ENCODE measurements at places on chromosomes 6 and 20.

DNA sequence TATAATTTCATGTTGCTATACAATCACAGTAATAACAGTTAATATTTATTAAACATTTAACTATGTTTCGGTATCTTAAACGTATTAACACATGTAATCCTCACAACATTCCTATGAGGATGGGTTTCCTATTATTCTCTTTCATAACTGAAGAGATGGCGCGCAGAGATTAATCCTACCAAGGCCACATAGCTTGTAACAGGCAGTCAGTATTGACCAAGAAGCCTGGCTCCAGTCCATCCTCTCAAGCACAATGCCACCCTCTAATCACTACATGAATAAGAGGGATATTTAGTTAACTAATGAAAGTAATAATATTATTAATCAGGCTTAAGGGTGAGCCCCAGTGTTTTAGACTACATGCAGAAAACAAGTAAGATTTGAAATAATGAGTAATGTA is 149.7 kb upstream of the SIM1 start:
- no peak for DNase-seq

GRCh38 chr6:84416043-84416657 is 188.7 kb upstream of the CEP162 start:
- no peak for DNase-seq

DNA sequence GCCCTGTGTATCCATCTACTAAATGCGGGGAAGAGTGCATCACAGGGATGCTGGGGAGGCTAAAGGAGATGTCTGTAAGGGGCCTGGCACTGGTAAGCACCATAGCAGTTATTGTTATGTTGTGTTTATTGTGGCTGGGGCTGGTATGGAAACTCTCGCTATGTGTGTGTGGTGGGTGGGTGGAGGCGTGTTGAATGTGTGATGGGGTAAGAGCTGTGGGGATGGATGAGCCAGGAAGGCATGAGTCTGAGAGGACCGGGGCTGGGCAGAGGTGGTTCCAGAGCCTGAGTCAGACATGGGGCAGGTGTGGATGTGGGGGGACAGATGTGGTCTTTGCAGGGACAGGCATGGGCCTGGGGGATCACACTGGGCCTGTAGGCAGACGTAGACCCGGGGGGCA is 88.1 kb downstream of the GRM4 start:
- no peak for DNase-seq

DNA sequence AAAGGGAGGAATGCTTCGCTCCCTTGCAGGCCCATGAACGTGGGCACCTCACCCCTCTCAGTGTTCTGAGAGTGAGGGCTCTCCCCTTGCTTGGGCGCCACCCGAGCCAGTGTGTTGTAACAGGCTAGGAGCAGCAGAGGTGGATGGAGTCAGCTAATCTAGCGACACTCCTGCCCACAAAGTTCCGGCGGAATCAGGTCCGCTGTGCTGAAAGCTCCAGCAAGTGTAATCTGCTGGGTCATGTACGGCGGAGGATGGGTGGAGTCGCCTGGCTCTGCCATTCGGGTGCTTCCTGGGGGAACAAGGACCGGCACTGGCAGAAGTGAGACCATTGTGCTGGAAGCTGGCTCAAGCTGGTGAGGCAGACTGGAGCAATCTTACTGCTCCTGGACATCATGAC is 1310.1 kb downstream of the EPHA7 start:
- no peak for DNase-seq

GRCh38 chr20:58938541-58938940 is 42.5 kb upstream of the NELFCD start:
- DNase-seq, result no peak

DNA sequence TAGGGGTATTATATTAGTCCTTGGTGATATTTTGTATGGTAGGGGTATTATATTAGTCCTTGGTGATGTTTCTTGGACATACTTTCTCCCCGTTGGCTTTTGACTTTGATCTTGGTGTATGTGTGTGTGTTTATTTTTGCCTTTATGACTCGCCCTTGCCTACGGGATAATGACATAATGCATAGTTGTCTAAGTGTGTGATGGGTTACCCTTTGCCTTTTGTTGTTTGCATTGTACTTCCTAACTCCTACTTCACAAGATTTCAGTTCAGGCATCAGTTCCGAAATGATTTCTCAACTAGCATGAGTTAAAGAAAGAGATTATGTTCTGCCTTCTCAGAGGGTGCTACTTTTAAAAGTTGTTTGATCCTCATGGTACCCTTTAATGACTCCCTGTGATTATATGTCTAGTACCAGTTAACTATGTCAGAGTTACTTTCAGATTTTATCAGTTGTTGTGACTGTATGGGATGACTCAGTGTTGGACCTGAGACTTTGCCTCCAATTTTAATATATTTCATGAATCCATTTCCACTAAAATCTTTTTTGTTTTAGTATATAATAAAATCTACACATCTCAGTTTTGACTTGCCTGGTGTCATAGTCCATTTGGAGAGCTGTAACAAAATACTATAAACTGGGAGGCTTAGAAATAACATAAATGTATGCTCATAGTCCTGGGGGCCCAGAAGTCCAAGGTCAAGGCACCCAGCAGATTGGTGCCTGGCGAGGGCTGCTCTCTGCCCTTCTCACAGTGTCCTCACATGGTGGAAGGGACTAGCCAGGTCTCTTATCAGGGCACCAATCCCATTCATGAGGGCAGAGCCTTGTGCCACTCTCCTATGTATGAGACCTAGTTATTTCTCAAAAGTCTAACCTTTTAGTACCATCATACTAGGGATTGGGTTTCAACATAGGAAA is 34.1 kb downstream of the CDYL start:
- no peak for DNase-seq

GRCh38 chr6:124026694-124027093 is 223.0 kb downstream of the NKAIN2 start:
- no peak for DNase-seq

GRCh38 chr6:32553037-32553742 is 23.1 kb upstream of the HLA-DRB5 start:
- DNase-seq, result no peak

GRCh38 chr20:60060593-60060992 is 102.4 kb downstream of the CDH26 start:
- DNase-seq, result no peak

- peak; percentile 60 for DNase-seq
These were observed 32.9 kb downstream of the PKIG start for GRCh38 chr20:44615169-44615791.

DNA sequence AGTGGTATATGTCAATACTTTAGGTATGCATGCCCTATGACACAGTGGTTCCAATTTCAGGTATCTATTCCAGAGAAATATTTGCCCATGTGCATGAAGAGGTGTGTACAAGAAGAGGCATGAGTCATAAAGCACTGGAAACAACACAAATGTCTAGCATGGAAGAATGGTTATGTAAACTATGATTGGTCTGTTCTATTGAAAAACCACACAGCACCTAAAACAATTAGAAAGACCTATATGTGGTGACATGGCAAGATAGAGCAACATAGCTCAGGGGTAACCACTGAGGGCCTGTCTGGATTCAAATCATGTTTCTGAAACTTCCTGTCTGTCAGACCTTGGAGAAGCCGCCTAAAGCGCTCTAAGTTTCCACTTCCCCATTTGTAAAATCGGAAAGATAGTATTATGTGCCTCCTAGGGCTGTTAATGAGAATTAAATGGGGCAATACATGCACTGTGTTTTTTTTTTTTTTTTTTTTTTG is 76.0 kb upstream of the SHLD1 start:
- DNase-seq, result no peak

- DNase-seq, result no peak
These were observed 94.8 kb upstream of the AFDN start for GRCh38 chr6:167731731-167732422.

DNA sequence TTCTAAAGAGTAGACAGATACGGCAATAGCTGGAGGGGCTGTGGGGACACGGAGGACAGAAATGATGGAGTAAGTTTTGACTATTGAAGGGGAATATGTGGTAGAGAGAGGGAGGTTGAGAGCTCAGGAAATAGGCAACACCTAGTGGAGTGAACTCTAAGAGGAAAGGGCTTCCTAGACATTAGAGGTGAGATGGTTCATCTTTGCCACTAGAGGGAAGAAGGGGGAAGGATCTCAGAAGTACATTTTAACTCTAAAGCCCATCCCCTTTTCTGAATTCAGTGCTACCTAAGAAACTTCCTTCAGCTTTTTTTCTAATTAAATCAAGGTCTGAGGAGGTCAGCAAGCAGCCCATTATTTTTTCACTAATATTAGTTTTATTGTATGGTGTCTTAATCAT is 689.4 kb upstream of the MAP3K7 start:
- no peak for DNase-seq

GRCh38 chr6:14499841-14500240 is 382.3 kb downstream of the CD83 start:
- no peak for DNase-seq

DNA sequence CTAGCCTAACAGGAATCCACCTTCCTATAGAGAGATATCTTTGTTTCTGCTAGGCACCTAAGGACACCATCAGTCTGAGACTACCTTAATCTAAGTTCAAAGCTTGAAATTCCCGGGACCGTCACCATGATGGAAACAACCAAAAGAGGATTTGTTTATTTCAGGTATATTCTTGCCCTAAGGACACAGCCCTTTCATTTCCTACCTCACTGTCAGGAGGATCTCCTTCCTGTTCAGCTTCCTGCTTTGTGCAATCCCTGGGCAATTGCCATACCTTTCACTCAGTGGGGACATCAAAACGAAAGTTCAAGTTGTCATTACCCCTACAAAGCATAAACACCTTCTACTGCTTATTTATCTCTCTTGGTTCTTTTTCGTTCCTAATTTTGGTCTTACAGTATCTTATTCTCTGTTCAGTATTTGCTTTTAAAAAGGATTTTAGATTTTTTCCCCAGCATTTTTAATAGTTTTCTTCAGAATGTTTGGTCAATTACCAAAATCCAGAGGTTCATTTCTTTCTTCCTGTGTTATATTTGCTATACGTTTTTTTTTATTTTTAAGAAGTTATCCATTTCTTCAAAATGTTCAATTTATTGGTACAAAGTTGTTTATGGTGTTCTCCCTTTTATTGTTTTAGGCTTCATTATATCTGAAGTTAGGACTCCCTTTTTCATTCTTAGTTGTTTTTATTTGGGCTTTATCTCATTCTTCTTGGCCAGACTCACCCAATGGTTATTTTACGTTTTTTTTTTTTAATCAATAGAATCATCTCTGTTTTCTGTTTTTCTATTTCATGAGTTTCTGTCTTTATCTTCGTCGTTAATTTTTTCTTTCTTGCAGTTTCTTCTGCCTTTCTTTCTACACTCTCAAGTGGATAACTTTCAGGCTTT is 13.0 kb upstream of the TBPL1 start:
- no peak for DNase-seq

DNA sequence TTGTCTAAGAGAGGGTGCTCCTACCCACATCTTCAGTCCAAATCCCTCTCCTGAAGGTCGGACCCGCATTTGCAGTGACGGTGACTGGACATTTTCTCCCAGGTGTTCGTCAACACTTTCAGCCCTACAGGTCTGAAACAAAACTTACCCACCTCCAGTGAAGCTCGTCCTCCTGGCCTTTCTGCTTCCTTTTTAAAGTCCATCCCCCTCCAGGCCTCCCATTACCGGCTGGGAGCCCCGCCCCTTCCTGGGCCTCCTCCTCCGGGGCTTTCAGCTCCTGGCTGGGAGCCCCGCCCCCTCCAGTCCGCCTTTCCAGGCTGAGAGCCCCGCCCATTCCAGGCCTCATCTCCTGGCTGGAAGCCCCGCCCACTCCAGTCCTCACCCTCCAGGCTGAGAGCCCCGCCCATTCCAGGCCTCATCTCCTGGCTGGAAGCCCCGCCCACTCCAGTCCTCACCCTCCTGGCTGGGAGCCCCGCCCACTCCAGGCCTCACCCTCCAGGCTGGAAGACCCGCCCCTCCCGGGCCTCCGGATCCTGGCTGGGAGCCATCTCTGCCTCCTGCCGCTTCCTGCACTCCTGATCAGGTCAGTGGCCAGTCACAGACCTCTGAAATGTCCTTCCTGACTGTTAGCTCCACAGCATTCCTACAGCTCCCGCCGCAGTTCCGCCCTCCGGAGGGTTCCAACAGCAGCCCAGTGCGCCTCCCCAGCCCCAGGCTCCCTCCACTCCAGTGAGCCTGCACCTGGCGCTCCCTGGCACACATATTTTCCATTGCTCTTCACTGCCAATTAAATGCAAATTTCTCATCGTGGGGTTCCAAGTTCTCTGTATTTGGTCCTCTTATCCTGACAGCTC is 98.5 kb downstream of the LY86 start:
- DNase-seq, result peak; percentile 30

DNA sequence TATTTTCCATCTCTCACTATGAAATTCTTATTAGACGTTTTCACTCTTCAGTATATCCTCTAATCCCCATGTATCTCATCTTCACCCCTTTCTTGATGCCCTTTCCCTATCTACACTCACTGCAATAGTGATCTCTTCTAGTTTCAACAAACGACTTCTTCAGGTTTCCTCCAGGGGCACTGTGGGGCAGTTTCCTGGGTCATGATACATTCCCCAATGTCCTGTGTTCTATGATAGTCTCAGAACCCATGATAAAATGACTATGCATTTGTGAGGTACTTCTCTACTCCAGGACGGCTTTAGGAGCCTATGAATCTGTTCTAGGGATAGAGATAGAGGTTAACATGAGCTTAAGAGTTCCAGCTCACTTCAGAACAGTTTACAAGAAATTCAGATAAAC is 183.3 kb downstream of the FOXC1 start:
- peak; percentile 41 for DNase-seq

DNA sequence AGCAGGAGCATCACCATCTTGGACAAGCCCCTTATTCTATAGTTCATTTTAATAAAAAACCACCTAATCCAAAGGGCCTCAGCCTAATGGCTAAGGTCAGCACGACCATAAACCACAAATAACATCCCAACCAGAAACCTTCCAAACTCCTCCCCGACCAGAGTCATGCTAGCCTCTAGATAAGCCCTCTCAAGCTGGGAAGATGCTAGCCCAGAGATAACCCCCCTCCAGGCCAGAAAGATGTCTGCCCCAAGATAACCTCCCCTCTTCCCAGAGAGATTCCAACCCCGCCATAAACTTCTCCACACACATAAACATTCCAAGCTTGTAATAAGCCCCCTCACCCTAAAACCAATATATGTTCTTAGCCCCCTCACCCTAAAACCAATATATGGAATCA is 38.5 kb upstream of the OR14J1 start:
- no peak for DNase-seq

DNA sequence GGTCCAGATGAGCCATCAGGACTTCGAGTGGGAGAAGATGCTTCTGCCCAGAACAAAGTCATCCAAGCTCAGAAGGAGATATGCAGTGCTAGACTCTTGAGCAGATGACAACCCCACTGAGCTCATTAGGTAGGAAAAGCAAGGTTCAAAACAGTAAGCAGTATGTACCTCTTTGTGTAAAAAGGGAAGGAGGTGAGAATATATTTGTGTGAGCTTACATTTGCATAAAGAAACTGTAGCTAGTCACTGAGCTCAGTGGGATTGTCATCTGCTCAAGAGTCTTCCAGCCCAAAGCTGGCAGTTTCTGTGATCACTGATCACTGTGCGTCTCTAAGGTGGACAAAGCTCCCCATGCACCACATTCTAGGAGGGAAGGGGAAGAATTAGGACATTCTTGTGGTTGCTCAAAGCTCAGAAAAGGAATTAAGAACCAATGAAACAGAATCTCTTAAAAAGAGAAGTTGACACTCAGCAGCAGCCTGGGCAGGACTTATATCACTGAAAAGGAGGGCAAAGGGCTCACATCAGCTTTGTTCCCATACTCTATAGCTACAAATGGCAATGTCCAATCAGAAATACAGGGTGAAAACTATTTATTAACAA is 90.0 kb upstream of the MAFB start:
- DNase-seq, result no peak

- no peak for DNase-seq
These were observed 55.0 kb upstream of the HLA-A start for GRCh38 chr6:29887330-29887818.
